ENCODE measurements at places on chromosomes 16 and 17. TPM values are rescaled to one million over a fixed set of nuclear protein-coding genes. Genes with fewer than 3 reads are reported as not detected.

Gene EXOSC6
- total RNA-seq = 32.4 TPM

Gene SEC14L1
- 85.3 TPM for total RNA-seq

Gene ZC3H7A
- total RNA-seq = 54.7 TPM

Gene CA5A
- not detected for total RNA-seq

Gene RAP1GAP2
- total RNA-seq = 1.7 TPM

Gene KRT40
- total RNA-seq = not detected

Gene SLC35G6
- not detected for total RNA-seq

Gene KSR1
- total RNA-seq = 4.4 TPM

Gene ABCA8
- total RNA-seq = 33.8 TPM

Gene NME4
- 176 TPM for total RNA-seq

Gene HSF5
- total RNA-seq = not detected

Gene ICAM2
- total RNA-seq = 0.71 TPM

Gene TTYH2
- total RNA-seq = 72.9 TPM

Gene NPW
- total RNA-seq = not detected

Gene VPS9D1
- 6.3 TPM for total RNA-seq

Gene NXPH3
- 0.35 TPM for total RNA-seq

Gene AGRP
- not detected for total RNA-seq

Gene GJC1
- total RNA-seq = 20.9 TPM

Gene SLC13A2
- not detected for total RNA-seq

Gene KIF2B
- total RNA-seq = not detected

Gene FOXN1
- not detected for total RNA-seq

Gene CCDC78
- 17.7 TPM for total RNA-seq

Gene NEURL4
- 13.6 TPM for total RNA-seq

Gene MYOCD
- total RNA-seq = not detected

Gene CAVIN1
- 11.2 TPM for total RNA-seq
